ENCODE measurements at places on chromosomes 5 and 9.
A peak's percentile ranks its signal among the peaks of the same experiment; 100 is the strongest.

- DNase-seq: no peak
Observed at GRCh38 chr5:37838933-37839341, 904 bp downstream of the GDNF start.

GRCh38 chr5:125409234-125409860 lies 662.9 kb upstream of the ZNF608 start:
- no peak for DNase-seq

DNA sequence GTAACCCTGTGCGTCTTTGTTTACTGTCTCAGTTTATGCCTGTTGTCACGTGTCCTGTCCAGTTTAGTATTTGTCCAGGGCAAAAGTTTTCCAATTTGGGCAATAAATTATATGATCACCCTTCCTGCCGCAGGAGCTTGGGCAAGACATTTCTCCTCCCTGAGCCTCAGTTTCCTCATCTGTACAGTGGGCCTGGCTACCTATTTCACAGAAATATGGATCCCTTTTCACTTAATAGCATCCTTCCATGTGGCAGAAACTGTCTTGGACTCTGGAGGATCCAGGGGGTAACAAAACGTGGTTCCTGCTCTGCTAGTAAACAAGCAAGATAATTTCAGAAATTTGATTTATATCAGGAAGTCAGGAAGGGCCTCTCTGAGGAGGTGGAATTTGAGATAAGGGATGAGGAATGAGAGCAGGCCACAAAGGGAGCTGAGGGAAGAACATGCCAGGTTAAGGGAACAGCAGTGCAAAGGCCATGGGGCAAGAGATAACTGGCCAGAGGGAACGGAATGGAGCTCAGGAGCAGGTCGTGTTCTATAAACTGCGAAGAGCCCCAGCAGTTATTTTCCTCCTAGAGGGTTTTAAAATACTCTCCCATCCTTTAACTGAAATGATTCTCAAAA lies 15.1 kb upstream of the PPARGC1B start:
- DNase-seq: no peak

GRCh38 chr5:608429-609370 lies 3.4 kb upstream of the CEP72 start:
- no peak for DNase-seq

DNA sequence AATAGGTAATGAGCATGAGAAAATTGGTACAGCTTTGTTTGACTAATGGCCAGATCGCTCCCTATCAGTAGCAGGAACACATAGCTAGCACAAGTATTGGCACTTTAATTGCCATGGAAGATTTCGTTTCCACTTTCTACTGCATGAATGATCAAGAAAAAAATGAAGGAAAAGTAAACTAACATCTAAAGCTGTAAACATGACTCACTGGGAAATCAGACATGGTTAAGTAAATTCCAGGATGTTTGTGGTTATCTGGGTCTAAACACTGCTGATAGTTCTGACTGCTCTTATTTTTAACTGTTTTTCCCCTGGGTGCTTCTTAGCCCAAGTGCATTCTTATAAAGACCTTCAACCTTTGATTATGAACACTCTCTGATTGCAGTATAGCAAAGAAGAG lies 388.9 kb downstream of the NR2F1-AS1 start:
- peak; percentile 77 for DNase-seq

- DNase-seq: no peak
Observed at GRCh38 chr9:136799079-136799853, 3.1 kb downstream of the CCDC183 start.

- DNase-seq: peak; percentile 63
Observed at GRCh38 chr9:126806336-126806735, 1.5 kb downstream of the ZBTB43 start.

GRCh38 chr5:44266882-44267576 lies 122.2 kb downstream of the FGF10 start:
- no peak for DNase-seq

GRCh38 chr5:157548513-157549282 lies 26.9 kb downstream of the ADAM19 start:
- DNase-seq: peak; percentile 97

DNA sequence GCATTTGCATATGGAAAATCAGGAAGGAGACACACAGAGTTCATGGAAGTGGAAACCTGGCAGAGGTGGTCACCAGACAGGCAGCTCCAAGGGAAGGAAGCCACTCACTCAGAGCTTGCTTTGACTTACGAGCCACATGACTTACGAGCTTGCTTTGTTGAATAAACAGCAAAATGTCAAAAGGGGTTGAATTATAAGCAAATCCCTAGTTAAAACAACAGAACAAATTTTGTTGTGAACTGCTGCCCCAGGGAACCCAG lies 164.3 kb downstream of the SYK start:
- DNase-seq: no peak

GRCh38 chr5:36230151-36230790 lies 11.5 kb downstream of the NADK2 start:
- DNase-seq: no peak

- no peak for DNase-seq
Observed at GRCh38 chr5:102855681-102856388, 100.7 kb downstream of the PAM start.

GRCh38 chr5:168377525-168377924 lies 86.1 kb downstream of the WWC1 start:
- no peak for DNase-seq

DNA sequence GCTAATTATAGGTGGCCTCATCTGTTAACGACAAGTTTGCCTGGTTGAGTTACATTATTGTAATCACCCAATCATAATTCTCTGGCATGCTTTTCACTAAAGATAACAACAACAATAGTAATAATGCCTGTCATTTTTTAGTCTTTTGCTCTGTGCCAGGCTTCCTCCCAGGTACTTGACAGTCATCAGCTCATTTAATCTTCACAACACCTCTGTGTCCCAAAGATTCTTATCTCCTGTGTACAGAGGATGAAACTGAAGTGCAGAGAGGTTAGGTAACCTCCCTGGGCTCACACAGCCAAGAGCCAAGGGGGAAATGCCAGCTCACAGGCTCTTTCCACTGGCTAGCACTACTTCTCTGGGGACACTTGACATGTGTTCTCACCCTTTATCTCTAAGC lies 77.5 kb downstream of the DAB2IP start:
- no peak for DNase-seq

GRCh38 chr5:113343343-113343742 lies 91.4 kb downstream of the TSSK1B start:
- DNase-seq: peak; percentile 78

DNA sequence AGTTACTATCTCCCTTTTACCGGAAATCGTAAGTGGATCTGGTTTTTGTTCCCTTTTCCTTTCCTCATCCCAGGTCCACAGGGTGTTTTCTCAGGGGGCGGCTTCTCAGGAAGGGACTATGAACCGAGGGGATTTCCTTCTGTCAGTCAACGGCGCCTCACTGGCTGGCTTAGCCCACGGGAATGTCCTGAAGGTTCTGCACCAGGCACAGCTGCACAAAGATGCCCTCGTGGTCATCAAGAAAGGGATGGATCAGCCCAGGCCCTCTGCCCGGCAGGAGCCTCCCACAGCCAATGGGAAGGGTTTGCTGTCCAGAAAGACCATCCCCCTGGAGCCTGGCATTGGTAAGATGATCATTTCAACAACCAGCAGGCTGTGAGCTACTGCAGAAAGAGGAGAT lies 75.8 kb downstream of the GOLPH3 start:
- DNase-seq: no peak

GRCh38 chr9:20618361-20618802 lies 3.9 kb downstream of the MLLT3 start:
- peak; percentile 88 for DNase-seq

DNA sequence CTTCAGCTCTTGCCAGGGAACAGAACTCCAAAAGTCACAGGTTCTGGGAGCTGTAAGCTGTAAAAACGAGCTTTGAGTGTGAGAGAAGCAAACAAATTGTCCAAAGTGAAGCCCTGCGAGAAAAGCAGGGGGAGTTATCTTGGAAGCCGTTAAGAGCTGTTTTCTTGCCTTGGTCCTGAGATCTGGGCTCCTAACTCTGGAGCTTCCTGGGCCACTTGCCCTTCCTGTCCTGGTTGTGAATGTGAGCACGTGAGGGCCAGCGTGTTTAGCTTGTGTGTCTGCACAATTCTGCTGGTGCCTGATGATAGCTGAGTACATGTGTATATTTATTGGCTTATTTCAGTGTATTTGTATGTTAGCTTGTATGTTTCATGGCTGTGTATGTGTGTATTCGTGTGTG lies 40.5 kb downstream of the DAB2IP start:
- peak; percentile 23 for DNase-seq

GRCh38 chr5:38613992-38614836 lies 57.8 kb upstream of the LIFR start:
- no peak for DNase-seq

DNA sequence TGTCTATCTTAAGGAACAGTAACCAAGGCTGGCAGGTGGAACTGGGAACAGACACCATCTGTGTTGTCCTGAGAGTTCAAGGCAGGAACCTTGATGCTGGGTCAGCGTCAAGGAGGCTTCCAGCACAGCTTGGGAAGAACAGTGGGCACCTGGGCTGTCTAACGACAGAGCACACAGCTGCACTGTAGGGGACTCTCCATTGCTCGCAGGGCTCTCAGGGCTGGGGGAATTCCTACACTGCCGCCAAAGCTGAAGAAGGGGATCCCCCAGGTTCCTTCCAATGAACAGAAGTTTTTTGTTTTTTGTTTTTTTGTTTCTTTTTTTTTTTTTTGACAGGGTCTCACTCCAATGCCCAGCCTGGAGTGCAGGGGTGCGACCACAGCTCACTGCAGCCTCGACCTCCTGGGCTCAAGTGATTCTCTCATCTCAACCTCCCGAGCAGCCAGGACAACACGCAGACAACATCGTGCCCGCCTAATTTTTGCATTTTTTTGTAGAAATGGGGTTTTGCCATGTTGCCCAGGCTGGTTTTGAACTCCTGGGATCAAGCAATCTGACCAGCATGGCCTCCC lies 81.9 kb downstream of the PTPN3 start:
- DNase-seq: no peak

DNA sequence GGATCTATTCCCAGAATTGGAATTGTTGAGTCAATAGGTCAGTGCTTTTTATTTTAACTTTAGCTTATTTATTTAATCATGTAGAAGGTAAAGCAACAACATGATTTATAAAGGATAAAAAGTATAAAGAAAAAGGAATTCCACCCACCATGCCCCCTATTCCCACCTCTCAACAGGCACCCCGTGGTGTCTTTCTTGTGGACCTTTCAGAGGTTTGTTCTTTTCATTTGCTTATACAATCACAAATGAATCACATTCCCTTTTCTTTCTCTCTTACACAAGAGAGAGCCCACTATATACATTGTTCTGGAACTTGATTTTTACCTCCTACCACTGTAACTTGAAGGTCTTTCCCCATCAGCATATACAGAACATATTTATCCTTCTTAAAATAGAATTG lies 37.2 kb upstream of the SMIM32 start:
- no peak for DNase-seq

- DNase-seq: no peak
Observed at GRCh38 chr9:134494273-134494815, 147.3 kb upstream of the COL5A1 start.

- DNase-seq: no peak
Observed at GRCh38 chr9:111922324-111923013, 25.9 kb downstream of the UGCG start.

GRCh38 chr9:34547960-34548611 lies 25.3 kb upstream of the ENHO start:
- peak; percentile 61 for DNase-seq

DNA sequence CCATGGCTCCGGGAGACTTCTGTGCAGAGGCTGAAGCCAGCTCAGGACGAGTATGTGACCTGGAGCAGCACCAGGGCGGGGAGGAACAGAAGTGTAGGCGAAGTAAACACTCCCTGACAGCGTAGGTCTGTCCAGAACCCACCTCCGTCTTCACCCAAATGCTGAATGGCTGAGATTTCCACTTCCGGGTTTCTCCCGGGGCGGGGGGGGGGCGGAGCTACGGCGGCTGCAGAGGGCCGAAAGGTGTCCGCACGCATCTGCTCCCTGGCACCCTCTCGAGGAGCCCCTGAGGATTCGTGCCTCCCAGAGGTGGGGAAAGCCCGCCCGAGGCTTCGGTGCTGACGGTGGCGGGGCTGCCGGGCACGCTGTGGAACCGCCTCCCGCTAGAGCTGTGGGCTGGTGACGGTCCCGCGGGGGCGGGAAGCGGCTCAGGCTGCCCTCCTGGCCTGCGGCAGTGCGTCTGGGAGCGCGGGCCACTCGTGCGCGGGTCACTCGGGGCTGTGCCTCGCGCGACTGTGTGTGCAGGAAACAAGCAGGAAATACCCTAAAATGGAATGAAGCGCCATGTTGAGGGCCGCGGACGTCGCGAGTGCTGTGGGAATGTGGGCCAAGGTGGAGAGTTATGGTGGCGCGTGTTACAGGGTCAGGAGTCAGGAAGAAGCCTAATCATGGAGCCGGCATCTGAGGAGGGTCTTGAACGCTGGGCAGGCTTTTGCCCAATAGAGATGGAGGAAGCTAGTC lies 1425.4 kb downstream of the FOXD4L5 start:
- peak; percentile 35 for DNase-seq

DNA sequence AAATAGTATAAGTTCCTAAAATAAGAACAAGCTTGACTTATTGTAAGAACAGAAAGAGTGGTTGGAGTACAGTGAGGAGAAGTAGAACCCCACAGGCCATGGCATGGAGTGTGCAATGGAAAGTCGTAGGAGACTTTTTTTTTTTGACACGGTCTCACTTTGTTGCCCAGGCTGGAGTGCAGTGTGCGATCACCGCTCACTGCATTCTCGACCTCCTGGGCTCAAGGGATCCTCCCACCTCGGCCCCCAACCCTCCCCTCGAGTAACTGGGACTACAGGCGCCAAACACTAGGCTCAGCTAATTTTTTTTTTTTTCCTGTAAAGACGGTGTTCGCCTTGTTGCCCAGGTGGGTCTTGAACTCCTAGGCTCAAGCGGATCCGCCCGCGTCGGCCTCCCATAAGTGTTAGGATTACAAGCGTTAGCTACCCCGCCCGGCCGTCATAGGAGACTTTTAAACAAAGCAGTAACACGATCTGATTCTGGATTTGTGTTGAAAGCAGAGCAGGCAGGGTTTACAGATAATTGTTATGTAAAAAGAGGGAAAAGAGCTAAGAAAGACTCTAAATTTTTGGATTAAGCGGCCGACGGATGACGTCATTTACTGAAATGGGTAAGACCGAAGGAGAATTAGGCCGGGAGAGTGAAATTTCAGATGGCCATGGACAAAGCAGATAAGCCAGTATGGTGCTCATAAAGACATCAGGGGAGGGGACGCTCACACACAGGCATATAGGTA lies 752 bp downstream of the TSTD2 start:
- DNase-seq: peak; percentile 91

DNA sequence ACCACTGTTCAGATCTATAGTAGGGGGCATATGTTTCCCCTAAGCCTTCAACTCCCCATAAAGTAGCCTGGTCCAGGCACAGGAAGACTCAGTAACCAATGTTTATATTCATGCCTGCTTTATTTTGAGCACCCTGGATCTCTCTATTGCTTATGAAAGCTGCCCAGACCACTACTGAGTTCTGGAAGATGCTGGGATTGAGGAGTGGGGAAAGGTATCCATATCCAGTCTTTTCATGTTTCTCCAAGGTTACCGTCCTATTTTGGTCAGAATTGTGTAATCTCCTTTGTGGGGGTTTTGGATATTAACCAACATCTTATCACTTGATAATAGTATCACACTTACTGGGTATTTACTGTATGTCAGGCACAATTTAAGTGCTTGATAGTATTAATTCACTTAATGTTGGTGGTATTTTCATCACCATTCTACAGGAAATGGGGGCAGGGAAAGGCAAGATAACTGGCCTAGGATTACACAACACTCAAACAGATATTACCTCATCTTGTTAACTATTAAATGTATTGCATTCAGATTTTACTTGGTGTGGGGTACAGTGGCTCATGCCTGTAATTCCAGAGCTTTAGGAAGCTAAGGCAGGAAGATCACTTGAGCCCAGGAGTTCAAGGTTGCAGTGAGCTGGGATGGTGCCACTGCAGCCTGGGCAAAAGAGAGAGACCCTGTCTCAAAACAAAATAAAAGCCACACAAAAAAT lies 36.3 kb downstream of the RUSC2 start:
- DNase-seq: peak; percentile 76

- no peak for DNase-seq
Observed at GRCh38 chr5:127582773-127583370, 65.4 kb downstream of the PRRC1 start.
